Endothelial cell (in vitro differentiated cells): ENCODE measurements at places on chromosomes 11 and 22.
A peak's percentile ranks its signal among the peaks of the same experiment; 100 is the strongest.

- DNase-seq: peak; percentile 60
Measured at GRCh38 chr11:57131080-57131790, 50.5 kb upstream of the LRRC55 start.

DNA sequence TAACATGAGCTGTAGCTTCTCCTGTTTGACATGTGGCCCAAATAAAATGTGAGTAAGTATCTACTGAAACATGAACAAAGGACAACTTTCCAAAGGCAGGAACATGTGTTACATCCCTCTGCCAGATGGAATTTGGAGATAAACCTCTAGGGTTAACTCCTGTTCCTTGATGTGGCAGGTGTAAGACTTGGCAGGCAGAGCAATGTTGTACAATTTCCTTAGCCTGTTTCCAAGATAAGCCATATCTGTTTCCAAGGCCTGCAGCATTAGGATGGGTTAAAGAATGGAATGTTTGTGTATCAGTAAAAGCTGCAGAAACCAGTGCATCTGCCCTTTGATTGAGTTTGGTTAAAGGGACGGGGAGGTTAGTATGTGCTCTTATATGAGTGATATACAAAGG lies 8.8 kb upstream of the DNAJB13 start:
- DNase-seq: no peak

DNA sequence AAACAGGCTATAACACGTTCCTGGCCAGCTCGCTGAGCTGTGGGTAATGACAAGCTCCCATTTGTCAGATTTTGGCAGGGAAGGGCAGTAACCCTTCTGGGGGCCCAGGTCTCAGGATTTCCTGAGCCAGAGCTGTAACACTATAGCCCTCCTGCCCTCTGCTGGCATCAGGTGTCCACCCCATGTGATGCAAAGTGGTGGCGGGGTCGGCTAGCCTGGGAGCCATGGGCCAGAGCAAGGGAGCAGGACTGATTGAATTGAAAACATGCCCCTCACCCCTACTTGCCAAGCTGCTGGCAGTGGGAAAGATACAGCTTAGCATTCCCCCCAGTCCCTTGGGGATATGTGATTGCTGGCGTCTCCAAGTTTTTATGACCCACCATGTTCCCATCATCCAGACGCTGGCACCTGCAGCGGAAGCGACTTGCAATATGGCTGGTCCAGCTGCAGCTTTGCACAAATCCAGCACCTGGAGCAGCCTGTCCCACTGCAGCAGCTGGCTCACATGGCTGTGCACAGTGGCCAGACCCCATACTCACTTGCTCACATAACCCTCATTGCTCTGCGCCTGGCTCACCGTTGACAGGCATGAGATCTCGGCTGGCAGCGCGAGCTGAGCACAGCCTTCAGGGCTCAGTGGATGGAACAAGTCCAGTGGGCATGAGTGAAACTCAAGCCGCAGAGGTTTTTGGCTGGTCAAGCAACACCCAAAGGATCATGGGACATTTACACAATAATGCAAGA lies 1147.8 kb downstream of the JRKL start:
- no peak for DNase-seq

- DNase-seq: no peak
Measured at GRCh38 chr11:43708776-43709175, 28.2 kb downstream of the HSD17B12 start.

- DNase-seq: peak; percentile 85
Measured at GRCh38 chr22:38681582-38682335, at the start of gene TOMM22. Gene TOMM22, plus strand, starts transcription at chr22:38681957. Its CDS starts 22 bp downstream, at chr22:38681979.

DNA sequence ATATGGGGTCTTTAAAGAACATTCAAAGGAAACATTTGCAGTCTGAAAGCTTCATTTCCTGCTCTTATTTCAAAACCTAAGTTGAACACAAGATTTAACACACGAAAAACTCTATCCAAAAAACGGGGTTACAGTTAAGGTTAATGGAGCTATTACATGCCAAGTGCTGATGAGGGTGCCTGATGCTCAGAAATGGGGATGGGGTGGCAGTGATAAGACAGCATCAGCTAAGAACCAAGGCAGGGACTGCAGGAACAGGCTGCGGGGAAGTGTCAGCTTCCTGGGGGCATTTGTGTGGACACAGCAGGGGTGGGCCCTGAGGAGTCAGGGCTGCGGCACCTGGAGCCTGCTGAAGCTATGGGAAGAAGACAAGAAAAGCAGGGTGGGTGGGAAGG lies 12.2 kb downstream of the DGCR2 start:
- DNase-seq: no peak

DNA sequence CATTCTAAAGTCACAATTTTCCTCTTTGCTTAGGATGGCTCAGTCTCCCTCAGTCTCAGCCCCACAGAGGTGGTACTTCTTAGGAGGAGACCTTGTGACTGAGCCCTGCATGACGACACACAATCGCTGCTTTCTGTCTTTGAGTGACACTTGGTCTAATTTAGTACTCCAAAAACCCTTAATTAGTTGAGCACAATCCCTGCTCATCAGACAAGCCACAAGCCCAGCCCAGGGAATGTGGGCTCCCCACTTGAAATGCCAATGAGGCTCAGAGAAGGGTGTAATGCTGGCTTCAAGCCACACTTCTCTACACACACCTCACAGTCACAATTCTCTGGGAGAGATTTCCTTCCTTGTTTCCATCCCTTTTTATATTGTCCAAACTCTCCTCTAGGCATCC lies 101.8 kb downstream of the FEZ1 start:
- no peak for DNase-seq

GRCh38 chr11:133070021-133070713 lies 462.1 kb downstream of the OPCML start:
- DNase-seq: no peak

- DNase-seq: no peak
Measured at GRCh38 chr11:70067036-70067435, 11.1 kb upstream of the ANO1 start.

DNA sequence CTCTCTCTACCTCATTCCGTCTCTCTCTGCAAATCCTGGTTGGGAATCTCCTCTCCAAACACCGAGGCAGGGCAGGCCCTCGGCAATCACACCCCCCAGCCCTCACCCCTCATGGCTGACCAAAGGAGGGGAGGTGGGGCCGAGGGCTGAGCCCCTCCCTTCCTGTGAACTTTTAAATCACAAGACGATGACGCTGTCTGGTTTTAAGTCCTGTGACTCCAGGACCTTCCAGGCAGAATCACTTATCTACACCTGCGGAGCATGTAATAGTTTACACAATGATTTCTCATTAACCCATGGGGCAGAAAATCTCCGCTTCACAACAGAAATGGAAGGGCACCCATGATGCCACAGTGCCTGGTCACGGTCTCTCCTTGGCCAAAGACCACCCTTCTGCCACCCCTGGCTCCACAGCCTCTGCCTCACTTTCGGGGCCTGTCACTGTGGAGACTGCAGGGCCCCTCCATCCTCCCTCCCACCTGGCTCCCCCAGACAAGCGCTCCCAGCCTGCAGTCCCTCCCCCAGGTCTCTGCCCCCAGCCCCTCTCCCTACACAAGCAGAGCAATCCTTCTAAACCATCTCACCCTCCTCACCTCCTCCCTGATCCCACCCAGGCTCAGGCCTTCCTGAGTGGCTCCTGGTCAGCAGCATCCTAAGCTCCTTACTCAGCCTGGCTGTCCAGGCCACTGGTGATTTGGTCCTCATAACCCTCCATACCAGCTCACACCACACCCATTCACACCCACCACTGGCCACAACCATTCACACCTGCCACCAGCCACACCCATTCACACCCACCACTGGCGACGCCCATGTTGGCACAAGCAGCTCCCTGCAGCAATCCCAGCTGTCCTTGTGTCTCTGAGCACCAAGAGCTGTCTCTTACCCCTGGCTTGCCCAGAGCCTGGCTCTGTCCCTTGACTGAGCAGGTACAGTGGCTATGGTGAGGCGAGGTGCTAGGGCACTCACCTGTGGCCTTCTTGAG lies 30.7 kb upstream of the ARFGAP3 start:
- DNase-seq: no peak

DNA sequence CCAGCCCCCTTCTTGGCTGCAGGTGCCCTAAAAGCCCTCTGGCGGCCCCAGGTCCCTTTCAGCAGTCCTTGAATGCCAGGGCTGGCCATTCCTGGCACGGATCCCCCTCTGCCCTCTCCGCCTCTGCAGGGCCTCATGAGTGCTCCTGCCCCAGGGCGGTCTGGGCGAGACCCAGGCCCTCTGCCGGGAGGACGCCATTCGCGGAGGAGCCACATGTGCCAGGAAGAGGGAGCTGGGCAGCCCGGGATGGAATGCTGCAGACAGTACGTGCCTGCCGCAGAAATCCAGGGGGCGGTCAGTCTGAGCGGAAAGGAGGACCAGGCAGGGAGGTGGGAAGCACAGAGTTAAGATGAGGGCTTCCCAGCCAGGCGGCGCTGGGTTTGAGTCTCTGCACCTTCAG lies 2.8 kb downstream of the CABP7 start:
- DNase-seq: no peak

DNA sequence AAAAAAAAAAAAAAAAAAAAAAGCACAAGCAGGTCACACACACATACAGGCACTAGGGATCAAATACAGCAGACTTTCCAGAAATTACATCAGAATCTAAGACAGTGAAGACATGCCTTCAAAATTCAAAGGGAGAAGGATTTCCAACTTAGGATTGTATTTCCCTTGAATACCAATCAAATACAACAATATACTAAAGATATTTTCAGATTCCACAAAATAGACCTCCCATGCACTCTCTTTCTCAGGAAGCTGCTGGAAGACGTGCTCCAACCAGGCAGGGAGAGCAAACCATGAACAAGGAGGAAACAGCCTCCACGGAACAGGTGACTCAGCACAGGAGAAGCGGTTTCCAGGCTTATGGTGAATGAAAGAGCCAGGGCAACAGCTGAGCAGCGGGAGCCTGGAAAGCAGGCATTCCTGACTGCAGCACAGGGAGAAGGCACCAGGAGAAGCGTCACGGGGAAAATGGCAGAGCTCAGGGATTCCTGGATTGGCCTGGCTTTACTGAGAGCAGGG lies 32.0 kb downstream of the TMEM184B start:
- peak; percentile 50 for DNase-seq

DNA sequence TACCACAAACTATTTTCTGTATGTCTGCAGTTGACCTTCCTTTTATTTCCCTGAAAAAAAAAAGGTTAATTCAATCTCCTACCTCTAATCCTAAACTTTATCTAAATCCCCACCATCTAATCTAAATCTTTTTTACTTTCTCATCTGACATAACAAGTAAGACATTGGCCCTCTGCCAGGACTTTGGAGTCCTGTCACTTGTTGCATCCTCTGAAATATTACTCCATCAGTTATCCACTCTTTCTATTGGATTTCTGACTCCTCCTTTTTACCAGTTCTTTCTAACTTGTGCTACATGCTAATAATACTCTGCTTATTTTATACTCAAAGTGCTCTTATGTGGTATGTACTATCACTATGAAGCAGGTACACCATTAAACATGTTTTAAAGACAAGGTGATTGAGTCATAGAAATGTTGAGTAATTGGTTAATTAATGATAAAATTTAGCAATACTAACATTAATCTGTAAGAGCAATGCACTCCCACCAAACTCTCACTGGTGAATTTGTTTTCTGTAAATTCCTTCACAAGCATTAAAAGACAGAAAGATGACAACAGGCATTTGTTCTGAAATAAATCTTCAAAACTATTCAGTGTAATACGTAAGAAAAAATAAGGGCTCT lies 914.2 kb upstream of the RAG2 start:
- no peak for DNase-seq

- DNase-seq: no peak
Measured at GRCh38 chr11:12242966-12243365, 132.6 kb downstream of the MICAL2 start.

DNA sequence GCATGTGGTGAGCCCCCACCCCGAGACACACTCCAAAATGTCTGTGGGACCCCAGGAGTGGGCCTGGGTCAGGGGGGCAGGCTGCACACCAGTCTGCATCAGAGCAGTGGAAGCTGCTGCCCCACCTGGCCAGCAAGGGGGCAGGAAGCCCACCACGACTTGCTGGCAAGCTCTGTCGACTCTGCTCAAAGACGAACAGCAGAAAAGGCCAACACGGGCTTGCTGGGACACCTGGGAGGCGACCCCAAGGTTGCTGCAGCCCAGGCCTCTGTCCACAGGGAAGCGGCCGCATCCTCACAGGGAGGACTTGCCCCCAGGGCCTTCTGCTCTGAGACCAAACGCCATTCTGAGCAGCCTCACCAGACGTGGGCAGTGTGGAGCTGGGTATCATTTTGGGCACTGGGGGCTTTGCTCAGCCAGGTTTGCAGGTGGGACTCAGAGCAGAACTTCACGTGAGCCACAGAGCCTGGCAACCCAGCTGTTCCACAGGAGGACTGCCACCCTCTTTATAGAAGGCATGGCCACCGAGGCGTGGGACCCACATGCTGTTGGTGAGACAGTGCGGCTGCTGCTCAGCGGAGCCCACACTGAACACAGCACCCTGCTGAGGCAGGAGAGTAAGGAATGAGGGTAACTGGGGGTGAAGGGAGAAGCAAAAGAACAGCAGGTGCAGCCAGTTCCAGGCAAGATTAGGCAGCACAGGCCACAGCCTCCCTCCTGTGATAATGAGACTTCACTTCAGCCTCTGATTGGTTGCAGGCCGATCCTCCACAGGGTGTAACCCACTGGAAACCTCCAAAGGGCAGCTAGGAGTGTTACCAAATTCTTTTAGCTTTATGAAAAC lies 11.0 kb downstream of the IL17REL start:
- no peak for DNase-seq
